ENCODE measurements at places on chromosomes 11 and 22. TPM values are rescaled to one million over a fixed set of nuclear protein-coding genes. Genes with fewer than 3 reads are reported as not detected.

DNA sequence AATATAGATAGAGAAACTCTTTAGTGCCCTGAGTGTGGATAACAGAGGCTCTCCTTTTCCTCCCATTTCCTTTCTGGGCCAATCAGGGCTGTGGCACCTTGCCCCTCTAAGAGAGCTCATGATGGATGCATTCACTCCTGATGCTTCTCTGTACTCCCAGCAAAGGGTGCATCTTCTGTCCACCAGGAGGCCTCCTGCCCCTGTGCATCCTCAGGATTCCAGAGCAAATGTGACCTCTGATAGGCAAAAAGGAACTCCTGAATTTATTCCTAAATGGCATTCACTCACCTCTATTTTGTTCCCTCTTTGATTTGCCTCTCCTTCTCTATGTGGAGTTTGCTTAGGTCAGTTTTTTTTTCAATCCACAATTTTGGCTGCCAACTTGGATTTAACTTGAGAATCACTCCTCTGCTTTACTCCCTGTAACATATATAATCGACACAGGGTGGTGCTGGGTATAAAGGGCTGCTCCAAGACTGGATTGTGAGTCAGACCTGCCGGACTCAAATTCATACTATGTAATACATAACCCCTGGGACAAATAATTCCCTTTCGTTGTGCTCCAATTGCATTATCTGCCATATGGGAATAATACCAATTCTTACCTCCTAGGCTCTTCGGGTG is 1.1 kb upstream of the MRGPRX4 start:
- peak; percentile 52 for DNase-seq

DNA sequence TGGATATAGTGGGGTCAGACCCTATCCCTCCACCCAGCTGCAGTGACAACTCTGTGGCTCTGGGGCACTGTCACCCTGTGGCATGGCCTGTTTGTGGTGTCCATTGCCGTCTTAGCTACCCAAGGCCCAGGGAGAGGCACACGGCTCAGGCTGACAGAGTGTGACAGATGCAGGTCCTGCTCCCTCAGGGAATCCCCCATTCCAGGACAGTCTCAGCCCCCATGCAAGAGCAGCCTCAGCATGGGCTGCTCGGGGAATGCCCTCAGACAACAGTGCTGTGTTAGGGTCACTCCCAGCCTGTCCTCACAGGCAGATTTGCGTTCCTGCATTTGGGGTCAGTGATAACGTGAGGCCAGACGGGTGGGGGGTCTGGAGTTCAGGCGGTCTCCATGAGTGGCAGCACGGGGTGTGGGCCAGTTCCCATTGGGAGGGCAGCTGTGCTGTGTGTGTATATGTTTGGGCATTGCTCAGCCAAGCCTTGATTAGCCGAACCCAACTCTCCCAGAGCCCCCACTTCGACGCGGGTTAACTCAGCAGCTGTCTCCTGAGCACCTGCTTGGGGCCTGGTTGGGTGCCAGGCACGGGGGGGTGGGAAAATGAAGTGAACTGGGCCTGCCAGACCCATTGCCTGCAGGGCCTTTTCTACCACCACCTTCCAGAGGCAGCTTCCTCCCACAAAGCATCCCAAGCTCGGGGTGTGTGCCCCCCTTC is 5.3 kb upstream of the KCNQ1OT1 start:
- no peak for DNase-seq

DNA sequence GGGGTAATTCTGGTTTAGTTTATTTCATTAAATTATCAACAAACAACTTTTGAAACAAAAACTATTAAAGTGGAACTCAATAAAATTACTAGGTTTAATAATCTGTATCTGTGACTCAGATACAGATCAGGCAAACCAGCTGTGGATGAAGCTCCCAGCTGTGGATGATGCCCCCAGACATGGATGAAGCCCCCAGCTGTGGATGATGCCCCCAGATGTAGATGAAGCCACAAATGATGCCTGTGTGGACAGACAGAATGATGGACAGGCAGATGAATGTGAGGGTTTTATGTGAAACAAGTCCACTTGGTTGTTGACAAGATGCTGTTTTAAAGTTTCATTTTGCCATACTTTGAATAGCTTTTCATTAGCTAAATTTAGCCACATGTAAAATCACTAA is 5.8 kb upstream of the ZNF74 start:
- no peak for DNase-seq

DNA sequence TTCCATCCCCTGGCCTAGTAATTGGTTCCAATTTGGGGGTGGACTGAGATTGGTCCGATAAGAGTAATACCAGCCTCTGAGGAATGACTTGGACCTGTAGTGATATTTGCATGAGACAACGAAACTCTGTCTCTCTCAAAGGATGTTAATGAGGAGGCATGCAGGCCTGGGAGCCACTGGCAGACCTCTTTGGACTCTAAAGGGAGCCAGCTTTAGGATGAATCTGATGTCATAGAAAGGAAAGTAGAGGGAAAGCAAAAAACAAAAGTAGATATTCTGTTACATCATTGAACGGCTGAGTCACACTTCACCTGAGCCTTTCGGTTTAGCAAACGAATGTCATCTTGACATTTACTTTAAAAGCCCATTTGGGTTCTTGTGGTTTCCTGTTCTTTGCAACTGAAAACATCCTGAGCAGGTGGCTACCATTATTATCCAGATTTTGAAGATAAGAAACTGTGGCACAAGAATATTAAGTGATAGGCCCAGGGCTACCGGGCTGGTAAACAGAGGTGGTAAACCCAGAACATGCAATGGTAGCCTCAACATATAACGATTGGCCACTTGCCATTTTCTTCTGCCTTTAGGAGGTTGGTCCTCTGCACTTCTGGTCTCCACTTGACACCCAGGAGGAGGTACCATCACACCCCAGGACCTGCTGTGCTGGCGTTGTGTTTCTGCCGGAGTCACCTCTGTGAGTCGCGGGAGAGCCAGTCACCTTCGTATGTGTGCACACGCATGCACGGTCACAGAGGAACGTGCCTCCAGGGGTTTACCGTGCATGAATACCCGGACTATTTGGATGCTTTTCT is 42.7 kb downstream of the RTL6 start:
- DNase-seq: no peak

GRCh38 chr11:127061947-127062346 is 61.4 kb upstream of the KIRREL3 start:
- DNase-seq: peak; percentile 14

DNA sequence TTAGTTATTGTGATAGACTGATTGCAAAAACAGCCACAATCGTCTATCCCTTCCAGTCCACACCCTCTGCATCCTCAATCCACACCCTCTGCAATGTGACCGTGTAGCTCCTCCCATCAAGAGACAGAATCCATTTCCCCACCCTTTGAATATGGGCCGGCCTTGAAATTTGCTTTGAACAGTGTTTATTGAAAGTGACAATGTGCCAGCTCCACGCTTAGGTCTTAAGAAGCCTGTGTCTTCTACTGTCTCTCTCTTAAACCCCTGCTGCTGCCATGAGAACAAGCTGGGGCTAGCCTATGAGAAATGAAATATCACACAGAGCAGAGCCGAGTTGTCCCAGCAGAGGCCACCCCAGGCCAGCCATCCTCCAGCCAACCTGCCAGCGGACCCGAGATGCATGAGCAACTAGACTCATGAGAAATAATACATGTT is 22.3 kb upstream of the MICAL2 start:
- peak; percentile 90 for DNase-seq

DNA sequence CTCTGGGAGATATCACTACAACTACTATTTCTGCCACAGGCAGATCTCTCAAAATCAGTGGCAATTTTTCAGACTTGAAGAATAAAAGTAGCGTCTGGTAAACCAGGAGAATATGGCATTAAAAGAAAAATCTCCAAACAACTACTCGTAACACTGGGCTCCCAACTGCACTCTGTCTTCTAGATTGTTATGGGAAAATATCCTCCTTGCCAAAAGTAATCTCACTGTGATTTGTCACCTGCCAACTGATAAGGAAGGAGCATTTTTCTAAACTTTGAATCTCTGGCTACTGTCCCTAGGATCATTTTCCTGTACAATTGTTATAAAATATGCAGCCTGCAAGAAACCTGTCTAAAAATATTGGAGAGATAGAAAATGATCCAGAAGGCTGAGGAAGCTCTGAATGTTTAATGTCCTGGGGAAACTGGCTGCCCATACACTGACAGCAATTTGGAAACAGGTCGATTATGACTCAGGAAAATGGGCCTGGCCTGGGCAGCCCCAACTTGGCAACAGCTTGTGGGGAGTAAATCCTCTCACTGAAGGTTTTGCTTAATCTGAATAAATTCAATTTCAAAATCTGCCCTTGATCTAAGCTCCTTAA is 90.5 kb upstream of the DBX1 start:
- DNase-seq: no peak

DNA sequence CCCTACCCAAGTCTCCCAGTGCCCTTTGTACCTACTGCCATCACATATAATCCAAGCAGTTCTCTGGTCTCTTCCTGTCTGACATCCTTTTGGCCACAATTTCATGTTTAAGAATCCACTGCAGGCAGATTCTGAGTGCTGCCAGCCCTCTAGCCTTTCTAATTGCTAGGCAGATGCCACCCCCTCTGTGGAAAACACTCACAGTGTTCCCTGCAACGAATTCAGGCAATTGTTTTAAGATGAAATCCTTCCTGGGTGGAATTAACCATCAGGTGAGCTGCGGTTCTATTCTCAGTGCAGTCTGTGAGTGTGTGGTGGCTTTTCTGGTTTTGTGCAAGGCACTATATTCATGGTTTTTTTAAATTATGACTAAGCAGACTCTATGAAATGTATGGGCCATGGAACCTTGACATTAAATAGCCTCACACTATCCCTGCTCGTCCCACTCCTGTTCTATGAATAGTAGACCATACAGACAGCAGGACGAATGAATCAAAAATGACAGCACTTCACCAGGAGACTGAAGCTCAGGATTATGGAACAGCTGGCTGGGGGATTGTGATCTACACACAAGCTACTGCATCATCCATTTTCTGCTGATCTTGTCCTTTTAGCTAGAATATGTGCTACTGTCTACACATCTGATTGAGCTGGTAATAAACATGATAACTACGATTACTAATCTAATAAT is 29.8 kb upstream of the BMAL1 start:
- no peak for DNase-seq

- no peak for DNase-seq
Measured at GRCh38 chr22:27347951-27348350, 453.6 kb downstream of the MN1 start.

DNA sequence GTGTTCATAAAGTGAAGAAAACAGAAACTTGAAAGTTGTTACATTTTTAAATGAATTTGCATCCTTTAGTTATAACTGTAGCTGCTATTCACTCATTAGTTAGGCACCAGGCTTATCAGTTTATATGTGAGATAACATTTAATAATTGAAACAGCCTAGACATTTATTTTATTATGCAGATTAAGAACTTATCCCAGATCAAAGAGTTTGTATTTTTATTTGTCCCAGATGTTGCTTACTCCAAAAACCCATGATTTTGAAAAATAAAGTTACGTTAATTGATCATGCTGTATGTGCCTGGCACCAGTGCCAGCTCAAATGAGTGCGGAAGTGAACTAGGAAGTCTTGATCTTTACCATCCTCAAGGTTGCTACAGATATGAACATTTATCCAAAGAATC is 172.7 kb upstream of the CARD18 start:
- no peak for DNase-seq

GRCh38 chr22:24049211-24049610 is 38.1 kb downstream of the CABIN1 start:
- no peak for DNase-seq

DNA sequence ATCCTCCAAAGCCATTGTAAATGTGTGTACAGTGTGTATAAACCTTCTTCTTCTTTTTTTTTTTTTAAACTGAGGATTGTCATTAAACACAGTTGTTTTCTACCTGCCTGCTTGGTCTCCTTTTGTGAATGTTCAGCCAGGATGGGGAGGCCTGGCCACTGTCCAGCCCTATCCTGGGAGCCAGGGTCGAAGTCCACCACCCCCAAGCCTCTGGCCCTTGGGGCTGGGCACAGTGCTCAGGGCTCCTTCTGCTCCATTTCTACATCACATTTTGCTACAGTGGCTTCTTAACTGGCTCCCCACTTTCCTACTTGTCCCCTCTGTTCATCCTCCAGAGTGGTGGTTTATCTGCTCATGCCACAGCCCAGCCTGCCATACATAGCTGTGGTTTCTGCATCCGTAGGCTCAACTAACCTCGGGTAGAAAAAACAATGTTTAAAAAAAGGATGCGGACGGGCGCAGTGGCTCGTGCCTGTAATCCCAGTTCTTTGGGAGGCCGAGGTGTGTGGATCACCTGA is 2.5 kb upstream of the SMARCB1 start:
- DNase-seq: no peak

DNA sequence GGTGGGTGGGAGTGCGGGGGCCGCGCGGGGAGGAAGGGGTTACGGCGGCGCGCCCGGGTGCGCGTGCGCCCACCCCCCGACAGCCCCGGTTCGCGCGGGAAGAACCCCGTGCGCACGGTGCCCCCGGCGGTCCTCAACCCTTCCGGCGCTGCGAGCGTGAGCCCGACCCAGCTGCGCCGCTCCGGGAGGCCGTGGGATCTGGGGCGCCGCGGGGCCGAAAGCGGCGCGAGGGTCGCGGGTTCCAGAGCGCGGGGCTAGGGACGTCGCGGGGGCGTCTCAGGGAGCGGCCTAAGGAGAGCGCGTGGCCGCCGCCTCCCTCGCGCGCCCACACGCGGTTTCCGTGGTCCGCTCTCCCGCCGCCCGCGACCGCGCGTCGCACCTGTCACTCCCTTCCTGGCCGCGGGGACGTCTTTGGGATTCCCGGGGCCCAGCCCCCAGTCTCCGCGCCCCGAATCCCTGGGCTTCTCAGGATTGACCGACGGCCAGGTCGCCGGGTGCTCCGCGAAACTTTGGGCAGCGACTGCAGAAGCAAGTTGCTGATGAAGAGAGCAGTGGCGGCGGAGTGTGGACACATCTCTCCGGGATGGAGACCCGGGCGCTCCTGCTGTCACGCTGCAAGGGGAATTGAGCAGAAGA is 582 bp downstream of the SREBF2 start:
- DNase-seq: peak; percentile 65

DNA sequence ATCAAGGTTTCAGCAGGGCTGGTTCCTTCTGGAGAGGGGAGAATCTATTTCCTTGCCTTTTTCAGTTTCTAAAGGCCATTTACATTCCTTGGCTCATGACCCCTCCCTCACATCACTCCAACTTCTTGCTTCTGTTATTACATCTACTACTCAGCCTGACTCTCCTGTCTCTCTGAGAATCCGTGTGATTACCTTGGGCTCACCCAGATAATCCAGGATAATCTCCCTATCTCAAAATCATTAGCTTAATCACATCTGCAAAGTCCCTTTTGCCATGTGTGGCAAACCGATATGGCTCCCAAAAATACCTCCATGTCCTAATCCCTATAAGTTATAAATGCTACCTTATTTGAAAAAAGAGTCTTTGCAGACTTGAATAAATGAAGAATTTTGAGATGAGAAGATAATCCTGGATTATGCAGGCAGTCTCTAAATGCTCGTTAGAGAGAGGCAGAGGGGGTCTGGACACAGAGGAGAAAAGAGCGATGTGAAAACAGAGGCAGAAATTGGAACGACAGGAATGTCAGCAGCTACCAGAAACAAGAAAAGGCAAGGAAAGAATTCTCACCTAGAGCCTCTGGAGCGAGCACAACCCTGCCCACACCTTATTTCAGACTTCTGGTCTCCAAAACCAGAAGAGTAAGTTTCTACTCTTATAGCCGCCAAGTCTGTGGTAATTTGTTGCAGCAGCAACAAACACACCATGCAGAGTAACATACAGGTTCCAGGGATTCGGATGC is 23.6 kb upstream of the ARHGAP32 start:
- no peak for DNase-seq

CASP1 gene
- 9.7 TPM for polyA plus RNA-seq

MRGPRX4 gene
- not detected for polyA plus RNA-seq

TIMM10 gene
- 78.3 TPM for polyA plus RNA-seq

CD248 gene
- polyA plus RNA-seq: 629 TPM

SCUBE2 gene
- 1.3 TPM for polyA plus RNA-seq

OR8K1 gene
- polyA plus RNA-seq: not detected

Measured in GM23248 (cell line).